ENCODE measurements at places on chromosomes 2 and 18.
A peak's percentile ranks its signal among the peaks of the same experiment; 100 is the strongest.

- no peak for DNase-seq
These were observed 73.6 kb downstream of the ASAP2 start for GRCh38 chr2:9280224-9280623.

GRCh38 chr2:236172255-236173035 is 4.3 kb upstream of the GBX2 start:
- no peak for DNase-seq

DNA sequence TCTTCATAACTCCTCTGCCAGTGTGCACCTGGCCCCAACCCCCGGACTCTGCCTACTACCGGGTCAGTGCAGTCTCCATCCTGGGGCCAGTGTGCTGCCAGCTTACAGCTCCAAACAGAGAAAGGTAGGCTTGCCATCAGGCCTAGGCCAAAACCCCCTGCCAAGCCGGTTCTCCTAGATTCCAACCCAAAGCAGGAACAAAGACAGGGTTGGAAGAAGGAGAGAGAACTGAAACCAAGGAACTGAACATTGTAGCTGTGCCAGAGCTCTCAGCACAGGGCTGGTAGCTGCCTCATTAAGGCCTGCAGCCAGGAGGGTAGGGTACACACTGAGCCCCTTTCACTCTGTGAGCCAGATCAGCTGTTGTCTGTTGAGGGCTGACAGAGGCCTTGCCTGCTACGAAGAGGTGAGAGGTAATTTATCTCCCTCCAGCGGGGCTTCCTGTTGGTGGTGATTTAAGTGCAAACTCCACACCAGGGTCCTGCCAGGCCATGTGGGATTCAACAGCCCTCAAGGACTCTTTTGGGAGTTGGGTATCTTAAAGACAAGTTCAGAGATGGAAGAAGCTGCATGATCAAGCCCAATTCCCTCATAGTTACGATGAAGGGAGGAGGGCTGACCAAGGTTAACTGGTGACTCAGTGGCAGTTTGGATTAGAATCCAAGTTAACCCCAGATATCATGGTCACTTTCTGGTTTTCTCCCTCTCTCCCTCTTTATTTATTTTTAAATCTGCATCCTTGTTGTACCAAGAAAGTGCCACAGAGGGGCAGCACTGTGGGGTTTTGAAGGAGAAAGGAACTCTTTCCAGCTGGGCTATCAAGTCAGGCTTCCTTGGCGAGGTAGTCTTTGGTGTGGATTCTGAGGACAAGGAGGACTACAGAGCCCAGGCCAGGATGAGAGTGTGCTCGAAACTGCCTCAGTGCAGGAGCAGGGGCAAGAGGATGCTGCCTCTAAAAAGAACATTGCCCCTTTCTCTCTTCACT is 48.1 kb downstream of the CYRIA start:
- DNase-seq, result no peak

GRCh38 chr2:231687133-231687852 is 21.0 kb upstream of the PTMA start:
- peak; percentile 76 for DNase-seq

DNA sequence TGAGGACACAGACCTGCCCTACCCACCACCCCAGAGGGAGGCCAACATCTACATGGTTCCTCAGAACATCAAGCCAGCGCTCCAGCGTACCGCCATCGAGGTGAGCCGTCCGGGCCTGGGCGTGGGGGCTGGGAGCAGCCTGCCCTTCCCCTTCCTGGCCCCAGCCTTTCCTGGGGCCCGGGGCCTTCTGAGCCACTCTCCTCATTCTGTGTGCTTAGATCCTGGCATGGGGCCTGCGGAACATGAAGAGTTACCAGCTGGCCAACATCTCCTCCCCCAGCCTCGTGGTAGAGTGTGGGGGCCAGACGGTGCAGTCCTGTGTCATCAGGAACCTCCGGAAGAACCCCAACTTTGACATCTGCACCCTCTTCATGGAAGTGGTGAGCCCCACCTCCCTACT is 157.9 kb downstream of the DYSF start:
- no peak for DNase-seq

DNA sequence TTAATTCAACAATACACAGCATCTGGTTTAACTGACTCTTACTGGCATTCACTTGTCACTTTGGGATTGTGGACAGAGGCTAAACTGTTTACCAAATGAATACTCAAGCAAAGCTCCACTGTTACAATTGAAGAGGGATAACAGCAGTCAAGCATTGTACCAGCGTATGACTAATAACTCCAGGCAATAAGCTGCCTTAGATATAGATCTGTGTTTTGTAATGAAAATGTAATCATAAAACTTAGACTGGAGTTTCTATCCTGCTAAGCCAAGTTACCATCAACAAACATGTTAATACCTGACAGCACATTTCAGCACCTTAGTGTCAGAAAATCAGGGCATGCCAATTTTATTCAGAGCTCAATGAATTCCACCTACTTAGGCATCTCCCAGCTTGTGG is 889.5 kb downstream of the EPHA4 start:
- DNase-seq, result no peak

DNA sequence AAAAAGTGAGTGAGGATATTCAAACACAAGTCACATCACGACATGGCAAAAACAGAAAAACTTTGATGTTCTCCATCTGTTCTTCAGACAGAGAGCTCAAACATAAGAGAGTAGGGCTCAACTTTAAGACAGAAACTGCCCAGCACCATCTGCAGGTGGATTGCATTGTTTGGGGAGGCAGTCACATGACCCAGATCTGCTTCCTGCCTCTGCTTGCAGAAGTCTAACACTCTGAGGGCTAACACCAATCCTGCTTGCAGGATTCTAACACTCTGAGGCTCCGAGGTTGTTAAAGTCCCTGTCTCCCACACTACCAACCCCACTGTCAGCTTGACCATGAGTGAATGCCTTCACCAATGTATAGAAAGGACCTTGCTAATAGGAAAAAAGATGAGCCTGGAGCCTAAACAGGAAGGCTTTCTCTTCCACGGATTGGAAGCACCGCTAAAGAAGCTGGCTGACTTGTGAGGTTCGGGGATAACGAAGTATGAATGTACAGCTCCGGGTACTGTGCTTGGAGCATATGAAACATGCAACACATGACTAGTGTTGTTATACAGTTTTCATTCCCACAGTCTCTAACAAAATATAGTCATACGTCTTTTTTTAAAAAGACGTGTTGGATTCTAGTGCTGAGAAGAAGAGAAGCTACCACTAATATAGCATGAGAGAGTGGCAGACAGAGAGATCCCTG is 176.6 kb upstream of the CREB1 start:
- no peak for DNase-seq

DNA sequence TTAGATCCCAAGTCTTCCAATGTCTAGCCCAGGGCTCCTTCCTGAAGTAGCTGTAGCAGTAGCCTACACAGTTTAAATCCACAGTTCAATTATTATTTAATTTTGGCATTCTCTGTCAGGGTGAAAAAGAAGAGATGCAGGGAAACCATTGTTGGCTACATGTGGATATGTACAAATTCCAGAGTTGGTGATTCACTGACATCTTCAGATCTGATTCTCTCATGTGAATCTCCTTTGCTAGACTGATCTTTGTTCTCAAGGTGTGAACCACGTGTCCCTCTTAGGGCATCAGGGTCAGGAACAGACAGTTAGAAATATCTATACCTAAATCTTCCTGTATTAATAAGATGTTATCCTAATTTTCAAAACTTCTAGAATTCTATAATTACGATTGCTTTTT is 36.7 kb downstream of the ADCYAP1 start:
- no peak for DNase-seq

All from CD4-positive, alpha-beta T cell treated with Interferon gamma for 1 hour (primary cell).